Right lung (tissue), 10 donors: ENCODE measurements at places on chromosomes 13 and 19. TPM values are rescaled to one million over a fixed set of nuclear protein-coding genes. Genes with fewer than 3 reads are reported as not detected.

BCAM gene
- polyA plus RNA-seq, result 141 TPM

FCAR gene
- polyA plus RNA-seq, result 0.60 TPM

- DNase-seq, result no peak
These were observed 56.8 kb downstream of the TNFSF13B start for GRCh38 chr13:108326309-108326708.

DNA sequence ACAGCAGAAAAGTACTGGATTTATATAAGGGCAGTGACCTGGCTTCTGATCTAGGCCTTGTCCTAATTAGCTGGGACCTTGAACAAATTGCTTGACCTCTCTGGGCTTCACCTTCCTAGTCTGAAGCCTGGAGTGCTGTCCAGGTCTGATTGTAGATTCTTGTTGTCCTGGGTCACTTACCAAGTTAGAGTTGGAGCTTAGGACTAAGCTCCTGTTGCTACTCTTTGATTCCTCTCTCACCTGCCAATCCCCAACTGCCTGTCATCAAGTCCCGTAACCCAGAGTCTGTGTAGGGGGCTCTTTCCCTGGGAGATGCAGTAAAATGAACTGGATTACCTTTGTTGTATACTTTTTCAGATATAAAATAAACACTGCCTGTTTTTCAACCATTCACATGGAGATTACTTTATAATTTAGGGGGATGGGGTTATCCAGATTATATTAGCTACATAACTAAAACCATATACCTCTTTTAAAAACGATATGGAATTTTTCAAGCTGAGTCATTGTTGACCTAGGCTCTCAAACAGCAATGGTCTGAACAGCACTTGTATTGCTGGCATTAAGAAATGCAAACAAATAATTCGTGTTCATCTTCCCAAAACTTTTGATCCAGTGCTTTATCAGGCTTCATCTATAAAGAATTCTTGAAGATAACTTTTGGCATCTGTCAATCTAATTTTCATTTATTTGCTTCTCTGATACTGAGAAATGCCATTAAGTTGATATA, 5.8 kb downstream of the ARHGAP35 start:
- no peak for DNase-seq
